ENCODE measurements at places on chromosomes 1 and 21. TPM values are rescaled to one million over a fixed set of nuclear protein-coding genes. Genes with fewer than 3 reads are reported as not detected.

The FTCD gene
- not detected for total RNA-seq

The CYP4B1 gene
- total RNA-seq = not detected

The CYP2J2 gene
- not detected for total RNA-seq

The PCP4L1 gene
- 0.12 TPM for total RNA-seq

The KRTAP19-4 gene
- total RNA-seq = not detected

The CCDC190 gene
- not detected for total RNA-seq

The ZFP69B gene
- total RNA-seq = 2.1 TPM

The IL12RB2 gene
- total RNA-seq = 0.12 TPM

The FAM78B gene
- 0.24 TPM for total RNA-seq

The NTRK1 gene
- 0.18 TPM for total RNA-seq

The A3GALT2 gene
- total RNA-seq = not detected

The SLC45A1 gene
- total RNA-seq = 7.2 TPM

The LCE3B gene
- not detected for total RNA-seq

The RPE65 gene
- total RNA-seq = not detected

The EXO5 gene
- 4.0 TPM for total RNA-seq

The TRIM67 gene
- total RNA-seq = 0.30 TPM

The SPATA21 gene
- 0.06 TPM for total RNA-seq

The PDPN gene
- not detected for total RNA-seq

The IQGAP3 gene
- 17.9 TPM for total RNA-seq

The FMN2 gene
- total RNA-seq = 4.0 TPM

The ALG14 gene
- total RNA-seq = 8.1 TPM

The RGS4 gene
- not detected for total RNA-seq

The PLA2G2F gene
- not detected for total RNA-seq

The OR2G2 gene
- not detected for total RNA-seq

The NBL1 gene
- 57.4 TPM for total RNA-seq

The CNKSR1 gene
- 0.31 TPM for total RNA-seq

The RGS18 gene
- total RNA-seq = not detected

The DTL gene
- 18.8 TPM for total RNA-seq

The METTL13 gene
- total RNA-seq = 41.8 TPM

The TFF2 gene
- total RNA-seq = not detected

The S100A2 gene
- 37.7 TPM for total RNA-seq

The GOLT1A gene
- 6.6 TPM for total RNA-seq

The ACADM gene
- total RNA-seq = 48.1 TPM

The TAL1 gene
- total RNA-seq = not detected

The OR2T35 gene
- not detected for total RNA-seq

The PTPRU gene
- total RNA-seq = 7.2 TPM

The FCMR gene
- total RNA-seq = 5.1 TPM

The RSPO1 gene
- total RNA-seq = 0.08 TPM

The CLCA1 gene
- not detected for total RNA-seq

The PGLYRP3 gene
- total RNA-seq = not detected

The CATSPERE gene
- total RNA-seq = 0.17 TPM

The CCDC30 gene
- 0.76 TPM for total RNA-seq

The NBPF4 gene
- 0.15 TPM for total RNA-seq

The PARS2 gene
- total RNA-seq = 4.2 TPM

Measured in A549 treated with Hydrocortisone at 1 μM for 4 hours (cell line).